ENCODE measurements at places on chromosomes 4 and X.

DNA sequence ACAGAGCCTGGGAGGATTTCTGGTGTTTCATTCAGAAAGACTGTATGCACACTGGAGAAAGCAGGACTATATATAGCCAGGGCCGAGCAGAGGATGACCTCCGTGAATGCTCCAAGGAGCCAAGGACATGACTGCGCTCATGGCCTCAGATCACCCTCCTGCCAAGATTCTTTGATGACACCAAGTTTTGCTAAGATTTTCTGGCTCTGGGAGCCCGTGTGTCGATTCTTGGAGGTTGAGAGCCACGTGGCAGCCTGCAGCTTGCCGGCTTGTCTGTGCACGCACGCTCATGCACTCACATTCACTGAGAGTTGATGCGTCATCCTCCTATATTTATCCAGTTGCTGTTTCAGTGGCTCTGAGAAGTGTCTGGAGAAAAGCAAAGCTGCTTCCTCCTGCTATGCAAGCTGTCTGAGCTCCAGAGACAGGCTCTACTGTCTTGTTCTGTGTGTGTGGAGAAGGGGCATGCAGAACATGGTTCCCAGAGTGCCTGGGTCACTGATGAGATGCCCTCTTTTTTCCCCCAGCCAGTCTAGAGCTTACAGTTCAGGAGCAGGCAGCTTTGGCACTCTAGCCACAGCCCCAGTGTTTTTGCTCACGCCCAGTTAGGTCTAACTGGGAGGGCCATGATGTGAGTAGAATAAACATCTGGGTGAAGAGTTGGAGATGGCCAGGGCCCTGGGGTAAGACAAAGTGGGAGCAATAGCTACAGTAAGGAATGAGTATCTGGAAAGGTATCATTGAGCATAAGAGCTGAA lies 64.9 kb upstream of the SCOC start:
- peak; percentile 85 for ATAC-seq

DNA sequence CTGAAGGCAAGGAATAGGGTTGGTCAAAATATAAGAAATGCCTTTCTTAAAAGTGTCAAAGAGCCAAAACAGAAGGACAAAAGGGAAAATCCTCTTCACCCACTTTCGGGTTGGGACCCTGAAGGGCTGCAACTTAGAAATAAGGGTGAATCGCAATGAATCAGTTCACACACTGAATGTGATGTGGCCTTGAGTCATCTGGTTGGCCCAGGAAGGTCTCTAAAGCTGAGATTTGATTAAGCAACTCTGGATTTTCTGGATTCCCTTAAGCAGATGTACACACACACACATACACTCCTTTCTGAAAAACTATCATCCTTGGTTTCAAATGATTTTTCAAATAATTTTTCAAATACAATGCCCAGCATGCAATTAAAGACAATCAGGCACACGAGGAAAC lies 13.1 kb downstream of the TAB3 start:
- peak; percentile 45 for ATAC-seq

DNA sequence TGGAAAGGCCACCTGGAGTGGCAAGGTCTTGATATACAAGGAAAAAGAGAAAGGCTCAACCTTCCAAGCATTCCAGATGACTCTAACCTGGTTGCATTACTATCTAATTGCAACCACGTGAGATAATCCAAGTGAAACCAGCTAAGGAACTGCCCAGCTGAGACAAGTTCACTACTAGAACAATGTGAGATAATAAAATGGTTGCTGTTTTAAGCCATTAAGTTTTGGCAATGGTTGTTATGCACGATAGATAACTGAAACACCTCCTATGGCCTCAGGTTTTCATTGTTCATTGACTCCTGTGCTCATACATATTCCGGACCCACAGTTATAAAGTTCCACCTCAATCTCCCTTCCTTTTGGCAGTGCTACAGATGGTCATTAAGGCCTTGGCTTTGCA lies 9.2 kb upstream of the CXorf66 start:
- ATAC-seq = no peak

- no peak for ATAC-seq
These were observed 56.1 kb upstream of the MSX1 start for GRCh38 chr4:4803216-4803911.

DNA sequence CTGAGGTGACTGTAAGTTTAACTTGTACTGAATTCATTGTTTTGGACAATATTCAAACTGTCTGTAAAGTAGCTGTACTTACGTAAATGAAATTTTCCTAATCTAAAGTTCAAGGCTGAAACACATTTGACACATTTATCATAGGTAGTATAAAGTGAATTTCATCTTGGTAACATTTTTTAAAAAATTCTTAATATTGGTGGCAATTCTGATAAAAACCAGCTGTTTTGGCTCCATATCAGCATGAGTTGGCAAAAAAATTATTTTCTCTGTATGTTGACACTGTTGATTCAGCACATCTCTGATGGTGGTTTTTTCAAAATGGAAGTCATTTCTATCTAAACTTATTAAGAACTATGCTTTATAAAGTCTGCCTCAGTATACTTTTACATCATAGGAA lies 30.9 kb downstream of the CXorf58 start:
- ATAC-seq = no peak

DNA sequence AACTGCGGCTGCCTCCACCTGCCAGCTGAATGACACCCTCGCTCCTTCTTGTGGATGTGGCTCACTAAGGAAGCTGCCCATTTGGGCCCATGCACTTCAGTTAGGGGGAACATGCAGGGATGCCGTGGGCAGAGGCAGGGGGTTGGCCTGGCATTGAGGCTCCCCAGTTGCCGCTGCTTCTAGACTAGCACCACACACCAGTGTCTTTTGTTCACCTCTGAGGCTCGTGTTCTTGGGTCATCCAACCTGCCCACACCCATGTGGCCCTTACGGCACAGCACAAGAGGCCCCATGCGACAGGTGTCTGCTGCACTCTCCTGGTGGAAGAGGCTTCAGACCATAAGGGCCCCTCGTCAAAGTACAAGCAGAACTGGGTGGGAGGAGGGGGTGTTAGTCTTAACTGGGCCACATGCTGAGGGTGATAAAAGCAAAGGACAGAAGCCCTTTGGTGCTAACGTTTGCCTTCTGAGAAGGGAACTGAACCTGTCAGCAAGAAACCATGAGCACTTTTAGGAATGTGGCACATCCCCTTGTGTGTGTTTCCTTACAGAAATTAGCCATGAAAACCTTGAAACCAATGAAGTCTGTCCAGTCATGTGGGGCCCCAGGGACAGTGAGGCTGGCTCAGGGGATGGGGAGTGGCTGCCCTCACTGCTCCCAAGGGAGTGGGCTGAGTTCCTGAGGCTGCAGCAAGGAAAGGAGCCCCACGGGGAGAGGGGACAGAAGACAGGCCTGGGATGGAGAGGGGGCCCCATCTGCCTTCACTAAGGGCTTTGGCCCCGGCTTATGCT lies 39.2 kb downstream of the MAP7D3 start:
- ATAC-seq = no peak

DNA sequence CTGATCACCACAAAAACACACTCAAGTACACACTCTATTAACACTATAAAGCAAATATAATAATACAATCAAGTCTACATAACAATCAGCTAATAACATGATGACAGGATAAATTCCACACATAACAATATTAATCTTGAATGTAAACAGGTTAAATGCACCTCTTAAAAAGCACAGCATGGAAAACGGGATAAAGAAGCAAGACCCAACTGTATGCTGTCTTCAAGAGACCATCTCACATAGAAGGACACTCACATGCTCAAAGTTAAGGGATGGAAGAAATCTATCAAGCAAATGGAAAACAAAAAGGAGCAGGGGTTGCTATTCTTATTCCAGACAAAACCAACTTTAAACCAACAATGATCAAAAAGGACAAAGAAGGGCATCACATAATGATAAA lies 28.1 kb downstream of the CBR4 start:
- no peak for ATAC-seq

GRCh38 chr4:52641854-52642563 lies 17.1 kb downstream of the USP46 start:
- ATAC-seq = peak; percentile 63

GRCh38 chr4:150004481-150004880 lies 73.8 kb upstream of the DCLK2 start:
- peak; percentile 69 for ATAC-seq

DNA sequence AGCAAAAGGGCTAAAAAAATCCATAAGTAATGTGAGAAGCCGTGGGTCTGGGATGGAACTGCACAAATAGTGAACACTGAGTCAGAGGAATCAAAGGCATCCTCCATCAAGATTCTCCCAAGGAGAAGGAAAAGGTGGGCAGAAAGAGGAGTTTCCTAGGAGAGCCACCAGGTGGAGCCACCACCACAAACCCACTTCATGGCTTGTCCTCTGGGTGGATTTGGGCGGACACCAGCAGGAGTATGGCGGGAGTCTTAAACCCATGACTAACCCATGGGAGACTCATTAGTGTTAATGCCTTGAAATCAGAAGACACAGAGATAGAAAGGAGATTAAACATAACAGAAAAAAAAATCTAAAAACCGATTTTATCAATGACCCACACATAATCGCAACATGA lies 147.7 kb downstream of the SH3KBP1 start:
- peak; percentile 96 for ATAC-seq

GRCh38 chr4:29013341-29013740 lies 1706.8 kb upstream of the PCDH7 start:
- ATAC-seq = no peak

DNA sequence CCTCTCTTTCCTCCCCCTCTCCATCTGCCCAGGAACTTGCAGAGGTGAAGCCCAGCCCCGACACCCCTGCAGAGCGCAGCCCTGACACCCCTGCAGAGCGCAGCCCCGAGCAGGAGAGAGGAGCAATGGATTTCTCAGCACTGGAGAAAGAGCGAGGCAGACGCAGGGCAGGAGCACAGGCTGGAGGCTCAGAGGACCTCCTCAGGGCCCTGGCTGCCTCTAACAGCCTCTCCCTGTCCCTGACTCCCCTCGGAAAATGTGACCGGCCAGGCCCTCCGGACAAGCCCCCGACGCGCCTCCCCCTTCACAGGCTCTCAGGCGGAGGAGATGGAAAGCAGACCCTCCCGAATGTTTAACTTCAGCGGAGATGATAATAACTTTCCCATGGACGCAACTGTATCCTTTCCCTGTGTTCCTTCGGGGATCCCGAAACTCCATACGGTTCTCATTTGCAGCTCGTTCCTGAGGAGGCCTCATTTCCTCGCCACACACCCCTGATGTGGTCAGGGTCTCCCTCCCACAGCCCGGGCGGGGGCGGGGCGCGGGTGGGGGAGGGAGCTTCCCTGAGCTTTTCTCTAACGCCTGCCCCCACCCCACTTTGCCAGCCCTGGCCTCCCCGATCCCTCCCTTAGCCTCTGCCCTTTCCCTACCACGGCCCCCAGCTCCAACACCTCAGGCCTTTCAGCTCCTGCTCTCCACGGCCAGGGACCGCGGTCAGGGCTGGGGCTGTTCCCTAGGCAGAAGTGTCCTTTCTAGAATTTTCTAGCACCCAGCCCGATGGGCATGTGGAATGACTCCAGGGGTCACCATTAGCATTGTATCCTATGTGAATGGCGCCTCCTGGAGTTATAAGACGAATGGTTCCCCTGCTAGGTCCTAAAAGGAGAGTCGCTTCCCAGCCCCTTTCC lies 201.1 kb upstream of the BCOR start:
- peak; percentile 28 for ATAC-seq

DNA sequence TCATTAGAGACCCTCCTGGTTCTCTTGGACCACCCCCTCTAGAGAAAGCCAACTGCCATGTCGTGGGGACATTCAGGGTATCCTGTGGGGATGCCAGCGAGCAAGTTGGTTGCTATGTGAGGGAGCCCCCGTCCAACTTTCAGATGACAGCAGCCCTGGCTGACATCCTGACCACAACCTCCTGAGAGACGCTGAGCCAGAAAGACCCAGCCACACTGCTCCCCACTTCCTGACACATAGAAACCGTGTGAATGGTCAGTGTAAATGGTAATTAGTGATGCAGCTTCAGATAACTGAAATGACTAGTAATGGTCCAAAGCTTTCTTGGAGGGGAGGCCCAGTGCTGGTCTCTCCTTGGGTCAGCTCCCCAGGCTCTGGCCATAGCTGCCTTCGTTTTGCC lies 10.8 kb downstream of the CLCN4 start:
- ATAC-seq = no peak

- no peak for ATAC-seq
These were observed 142.5 kb downstream of the PPARGC1A start for GRCh38 chr4:23747281-23747735.

DNA sequence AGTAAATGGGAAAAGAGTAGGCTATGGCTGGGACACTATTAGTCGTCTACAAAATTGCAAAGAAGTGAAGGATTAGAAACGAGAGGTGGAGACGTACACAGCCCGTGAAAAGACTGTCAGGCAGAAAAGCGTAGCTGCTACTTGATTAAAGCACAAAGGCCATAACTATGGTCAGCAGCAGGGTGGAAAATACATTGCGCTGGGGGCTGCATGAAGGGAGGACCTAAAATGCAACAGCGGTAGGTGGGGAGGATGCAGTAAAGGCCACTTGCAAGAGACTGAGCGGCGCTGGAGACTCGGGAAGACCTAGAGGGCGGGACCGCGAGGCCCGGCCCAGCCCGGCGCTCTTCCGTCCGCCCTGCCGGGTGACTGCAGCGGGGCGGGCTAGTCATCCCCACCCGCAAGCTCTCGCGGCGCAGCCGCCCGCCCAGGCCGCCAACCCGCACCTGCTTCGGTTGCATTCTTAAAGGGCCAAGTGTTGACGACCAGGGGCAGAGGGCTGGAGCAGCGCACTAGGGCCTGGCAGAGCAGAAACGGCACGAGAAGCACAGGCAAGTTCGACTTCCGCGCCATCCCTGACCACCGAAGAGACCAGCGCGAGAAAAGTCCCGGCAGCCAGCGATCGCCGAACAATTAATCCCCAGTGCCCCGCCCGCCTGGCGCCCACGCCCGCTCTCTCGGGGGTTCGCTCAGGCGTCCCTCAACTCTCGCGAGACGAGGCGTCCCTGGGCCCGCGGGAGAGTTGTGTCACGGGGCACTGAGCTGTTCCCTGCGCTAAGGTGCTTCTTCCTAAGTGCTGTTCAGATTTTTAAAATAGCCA lies at the start of gene AGA:
AGA (minus strand) TSS at position 635 of the 820 bp plus-strand sequence; CDS start at position 573, 62 bp downstream.
- peak; percentile 99 for ATAC-seq

- ATAC-seq = peak; percentile 62
These were observed 1041.2 kb upstream of the INTU start for GRCh38 chr4:126591583-126591982.

GRCh38 chr4:52957835-52958631 lies 95.9 kb downstream of the RASL11B start:
- no peak for ATAC-seq

All from SK-N-SH treated with all-trans-retinoic acid at 6 μM for 48 hours (cell line).